Nephron progenitor cell (in vitro differentiated cells): ENCODE measurements at places on chromosomes 11 and 22.

DNA sequence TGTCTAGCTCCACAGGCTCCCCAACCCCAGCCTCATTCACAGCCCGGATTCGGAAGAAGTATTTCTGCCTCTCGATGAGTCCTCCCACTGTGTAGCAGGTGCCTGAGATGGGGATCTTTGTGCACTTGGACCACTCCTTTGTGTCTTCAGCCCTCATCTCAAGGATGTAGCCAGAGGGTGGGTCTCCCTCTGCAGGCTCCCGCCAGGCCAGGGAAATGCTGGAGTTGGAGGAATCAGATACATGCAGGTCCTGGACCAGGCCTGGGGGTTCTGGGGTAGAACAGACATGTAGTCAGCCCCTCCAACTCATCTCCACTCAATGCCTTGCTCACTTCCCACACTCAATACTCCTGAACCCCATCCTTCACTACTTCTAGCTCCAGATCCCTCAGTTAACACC is 10.8 kb downstream of the TMEM86A start:
- DNase-seq, result no peak

- no peak for DNase-seq
These were observed 1.9 kb upstream of the PTGDR2 start for GRCh38 chr11:60857378-60858232.

- DNase-seq, result no peak
These were observed 459.5 kb upstream of the CNTN5 start for GRCh38 chr11:98561252-98561651.

DNA sequence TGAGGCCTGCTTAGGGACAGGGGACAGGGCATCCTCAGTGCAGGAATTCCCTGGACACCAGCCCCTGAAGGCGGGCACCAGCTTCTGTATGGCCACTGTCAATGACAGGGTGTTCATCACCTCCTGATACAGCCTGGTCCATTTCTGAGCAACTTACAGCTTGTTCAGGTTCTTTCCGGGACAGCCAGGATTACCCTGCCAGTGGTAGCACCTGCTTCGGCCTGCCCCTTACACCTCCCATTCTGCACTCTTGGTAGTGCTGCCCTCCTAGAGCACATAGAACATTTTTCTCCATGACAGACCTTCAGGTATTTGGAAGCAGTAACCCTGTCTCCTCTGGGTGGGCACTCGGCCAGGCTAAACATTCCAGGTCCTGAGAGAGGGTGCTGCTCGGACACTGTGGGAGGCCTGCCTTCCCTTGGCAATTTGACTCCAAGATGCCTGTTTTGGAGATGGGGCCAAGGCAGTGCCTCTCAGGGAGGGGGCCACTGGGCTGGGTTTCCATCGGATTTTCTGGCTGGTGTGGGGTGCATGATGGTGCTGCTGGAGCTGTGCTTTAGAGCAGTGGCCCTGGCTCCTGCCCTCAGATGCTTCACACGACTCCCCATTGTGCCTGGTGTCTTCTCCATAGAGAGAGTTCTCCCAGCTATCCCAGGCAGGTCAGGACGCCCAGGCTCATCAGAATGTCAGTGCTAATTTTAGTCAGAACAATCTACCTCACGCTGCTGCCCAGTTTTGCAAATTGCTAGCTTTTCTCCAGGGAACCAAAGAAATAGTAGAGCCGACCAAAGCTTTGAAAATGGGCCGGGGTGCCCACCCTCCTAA is 1.2 kb downstream of the GAL3ST3 start:
- DNase-seq, result no peak

DNA sequence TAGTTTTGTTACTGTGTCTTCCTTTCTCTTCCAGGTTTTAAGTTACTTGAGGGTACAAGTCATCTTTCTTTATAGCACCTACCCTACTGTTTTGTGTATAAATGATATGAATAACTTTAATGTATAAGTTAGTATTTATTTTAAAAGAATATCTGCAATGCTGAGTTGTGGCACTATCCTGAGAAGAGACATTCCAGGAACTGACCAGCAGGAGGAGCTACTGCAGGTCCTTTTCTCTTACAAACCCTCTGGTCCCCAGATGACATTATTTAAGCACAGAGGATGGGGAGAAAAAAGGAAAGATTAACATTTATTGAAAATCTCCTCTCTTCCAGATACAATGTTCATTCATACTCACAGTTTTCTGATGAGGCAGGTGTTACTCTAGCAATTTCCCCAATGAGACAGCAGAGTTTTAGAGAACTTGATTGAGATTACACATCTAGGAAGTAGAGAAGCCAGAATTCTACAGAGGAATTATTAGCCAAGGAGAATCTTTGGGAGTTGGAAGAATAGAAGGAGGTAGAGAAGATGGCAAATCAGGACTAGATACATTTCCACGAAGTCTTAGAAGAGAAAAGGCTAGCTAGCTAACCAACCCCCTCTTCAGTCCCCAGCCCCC is 541.2 kb upstream of the API5 start:
- peak; percentile 32 for DNase-seq

DNA sequence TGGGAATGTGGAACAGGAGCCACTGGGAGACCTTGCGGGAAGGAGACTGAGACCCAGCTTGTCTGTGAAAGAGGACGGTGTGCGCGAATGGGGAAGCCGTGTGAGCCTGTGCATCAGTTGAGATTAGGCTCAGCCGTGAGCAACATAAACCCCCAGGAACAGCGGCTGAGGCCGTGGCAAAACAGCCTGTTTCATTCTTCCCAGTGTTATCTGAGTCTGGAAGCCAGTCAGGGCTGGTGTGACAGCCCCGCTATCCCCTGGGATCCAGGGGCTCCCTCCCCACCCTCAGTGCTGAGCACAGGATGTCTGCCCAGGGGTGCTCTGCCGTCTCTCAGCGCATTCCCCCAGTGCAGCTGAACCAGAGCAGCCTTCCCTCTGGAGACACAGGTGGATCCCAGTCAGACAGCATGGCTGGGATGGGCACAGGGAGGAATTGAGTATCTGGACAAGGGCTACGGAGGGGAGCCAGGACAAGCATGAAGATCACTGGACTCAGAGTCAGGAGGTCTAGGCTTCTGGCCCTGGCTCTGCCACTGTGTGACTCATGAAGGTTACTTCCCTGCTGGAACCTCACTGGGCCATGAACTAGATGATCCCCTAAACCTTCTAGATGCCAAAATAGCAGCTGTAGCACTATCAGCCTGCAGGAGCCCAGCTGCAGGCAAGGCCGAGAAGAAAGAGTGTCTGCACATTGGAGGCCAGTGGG is 8.6 kb downstream of the OAF start:
- DNase-seq, result no peak

- DNase-seq, result no peak
These were observed 20.2 kb upstream of the CHKA start for GRCh38 chr11:68141246-68142027.

DNA sequence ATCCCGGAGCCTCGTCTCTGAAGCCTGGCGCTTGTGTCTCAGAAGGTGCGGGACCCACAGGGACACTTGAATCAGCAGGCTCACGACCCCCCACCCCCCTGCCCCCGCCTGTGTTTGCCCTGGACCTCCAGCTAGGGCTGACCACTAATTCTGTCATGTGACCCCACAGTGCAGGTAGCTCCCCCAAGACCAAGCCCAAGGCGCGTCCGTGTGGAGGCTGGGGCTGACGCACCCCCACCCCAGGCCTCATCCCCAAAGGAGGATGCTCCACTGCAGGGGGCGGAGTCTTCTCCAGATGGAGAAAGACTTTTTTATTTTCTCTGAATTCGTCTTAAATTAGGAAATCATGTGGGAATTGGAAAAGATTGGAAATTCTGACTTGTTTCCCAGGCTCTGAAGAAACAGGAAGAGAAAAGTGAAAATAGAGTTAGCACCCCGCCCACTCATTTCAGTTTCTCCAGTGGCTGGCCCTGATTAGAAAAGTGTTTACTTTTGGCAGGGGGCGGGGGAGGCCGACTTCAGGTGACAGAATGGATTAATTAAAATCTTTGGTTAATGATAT is 1.0 kb upstream of the RELA start:
- peak; percentile 44 for DNase-seq

DNA sequence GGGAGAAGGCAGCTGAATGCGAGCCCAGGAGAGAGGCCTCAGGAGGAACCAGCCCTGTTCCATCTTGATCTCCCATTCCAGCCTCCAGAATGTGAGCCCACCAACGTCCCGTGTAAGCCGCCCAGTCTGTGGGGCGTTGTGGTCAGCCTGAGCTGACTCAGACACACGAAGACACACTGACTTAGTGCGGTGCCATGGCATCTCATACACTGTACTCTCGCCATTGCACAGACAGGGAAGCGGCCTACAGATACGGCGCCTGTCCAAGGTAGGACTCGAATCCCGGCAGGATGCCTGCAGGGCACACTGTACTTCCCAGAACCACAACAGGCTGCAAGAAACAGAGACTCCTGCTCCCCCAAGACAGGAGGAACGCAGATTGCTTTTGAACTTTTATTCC is 179.6 kb downstream of the CTTN start:
- no peak for DNase-seq

DNA sequence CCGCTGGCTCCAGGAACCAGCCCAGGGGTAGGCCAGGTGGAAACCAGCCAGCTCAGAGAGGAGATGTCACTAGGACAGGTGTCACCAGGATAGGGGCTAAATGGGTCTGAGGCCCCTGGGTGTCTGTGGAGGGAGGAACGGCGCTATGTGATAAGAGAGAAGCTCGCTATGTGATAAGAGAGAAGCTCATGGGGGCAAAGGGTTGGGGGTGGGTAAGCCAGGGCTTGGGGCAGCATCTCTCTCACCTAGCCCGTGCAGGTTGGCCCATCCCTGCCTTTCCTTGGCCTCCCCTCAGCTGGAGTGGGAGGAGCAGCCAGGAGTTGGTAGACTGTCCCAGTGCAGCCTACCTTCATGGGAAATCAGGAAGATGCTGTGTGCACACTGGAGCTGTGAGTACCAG is 26.5 kb upstream of the SUSD2 start:
- no peak for DNase-seq

- DNase-seq, result no peak
These were observed 17.0 kb downstream of the KCNE3 start for GRCh38 chr11:74450318-74450717.

DNA sequence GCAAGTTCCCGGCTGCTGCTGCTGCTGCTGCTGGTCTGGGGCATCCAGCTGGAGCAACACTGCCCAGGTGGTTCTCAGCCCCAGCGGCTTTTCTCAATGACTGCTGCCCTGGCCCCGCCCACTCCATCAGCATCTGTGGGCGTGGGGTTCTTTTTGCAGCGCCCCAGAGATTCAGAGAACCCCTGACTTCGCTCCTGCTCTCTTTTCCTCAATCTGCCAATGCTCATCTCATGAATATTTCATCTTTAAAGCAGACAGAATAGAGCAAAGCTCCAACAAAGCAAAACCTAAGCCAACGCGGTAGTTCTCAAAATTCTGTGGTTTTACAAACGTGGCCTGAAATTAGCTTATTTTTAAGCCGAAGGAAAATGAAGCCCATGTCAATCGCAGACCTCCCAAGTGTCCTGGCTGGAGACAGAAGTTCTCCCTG is 363.6 kb downstream of the CTTN start:
- DNase-seq, result no peak

DNA sequence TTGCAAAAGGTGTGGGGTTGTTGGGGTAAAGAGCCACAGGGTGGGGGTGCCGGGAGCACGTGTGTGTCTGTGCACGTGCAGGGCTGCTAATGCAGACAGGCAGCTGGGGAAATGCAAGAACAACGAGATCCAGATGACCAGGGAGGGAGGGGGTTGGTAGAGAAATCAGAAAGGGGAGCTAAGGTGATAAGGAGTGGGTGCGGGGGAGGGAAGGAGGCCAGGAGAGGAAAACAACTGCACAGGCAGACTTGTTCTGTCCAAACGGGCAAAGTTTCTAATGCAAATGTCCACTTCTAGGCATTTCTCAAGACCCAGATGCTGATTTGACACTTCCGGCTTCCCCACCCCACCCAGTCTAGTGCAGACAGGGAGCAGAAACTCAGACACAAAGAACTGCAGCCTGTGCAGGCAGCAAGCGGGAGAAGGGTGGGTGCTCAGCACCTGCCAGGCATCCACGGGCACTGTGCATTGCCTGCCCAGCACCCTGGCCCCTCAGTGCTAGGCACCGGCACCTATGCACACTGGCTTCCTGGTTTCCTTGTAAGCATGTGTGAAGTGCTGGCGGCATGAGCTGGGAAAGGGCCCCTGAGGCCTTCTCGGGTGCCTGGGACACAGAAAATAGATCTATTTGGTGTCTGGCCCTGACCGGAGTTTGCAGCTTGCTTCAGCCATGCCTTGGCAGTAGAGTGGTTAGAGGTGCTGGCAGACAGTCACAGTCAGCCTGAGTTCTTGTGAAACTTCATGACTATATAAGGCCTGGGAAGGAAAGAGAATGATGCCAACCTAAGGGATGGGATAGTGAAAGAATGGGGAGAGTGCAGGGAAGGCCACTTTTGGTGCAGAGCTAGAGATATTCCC is 220.1 kb upstream of the SORL1-AS1 start:
- DNase-seq, result no peak

- no peak for DNase-seq
These were observed 269.6 kb downstream of the MN1 start for GRCh38 chr22:27531782-27532530.

- no peak for DNase-seq
These were observed 28.5 kb downstream of the RSPH14 start for GRCh38 chr22:23113067-23113846.

DNA sequence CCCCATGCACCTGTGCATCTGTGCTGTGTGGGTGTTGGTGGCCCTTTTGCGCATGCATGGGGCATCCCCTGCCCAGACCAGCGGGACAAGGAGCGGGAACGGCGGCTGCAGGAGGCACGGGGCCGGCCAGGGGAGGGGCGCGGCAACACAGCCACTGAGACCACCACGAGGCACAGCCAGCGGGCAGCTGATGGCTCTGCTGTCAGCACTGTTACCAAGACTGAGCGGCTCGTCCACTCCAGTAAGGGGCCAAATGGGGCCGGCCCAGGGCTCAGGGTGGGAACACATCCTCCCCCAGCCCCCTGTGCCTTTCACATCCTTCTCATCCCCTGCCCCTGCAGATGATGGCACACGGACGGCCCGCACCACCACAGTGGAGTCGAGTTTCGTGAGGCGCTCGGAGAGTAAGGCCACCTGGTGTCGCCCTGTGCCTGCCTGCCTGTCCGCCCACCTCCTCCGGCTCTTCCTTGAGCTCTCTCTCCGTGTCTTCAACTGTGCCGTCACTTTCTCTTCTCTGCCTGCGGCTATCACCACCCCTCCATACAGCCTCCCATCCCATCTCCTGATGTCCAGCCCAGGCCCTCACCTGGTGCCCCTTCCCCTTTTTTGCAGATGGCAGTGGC is 10.6 kb downstream of the SELENOM start:
- no peak for DNase-seq

- DNase-seq, result no peak
These were observed 21.5 kb downstream of the SHISAL1 start for GRCh38 chr22:44291265-44291664.

GRCh38 chr11:101441747-101442146 is 142.1 kb downstream of the TRPC6 start:
- DNase-seq, result no peak

DNA sequence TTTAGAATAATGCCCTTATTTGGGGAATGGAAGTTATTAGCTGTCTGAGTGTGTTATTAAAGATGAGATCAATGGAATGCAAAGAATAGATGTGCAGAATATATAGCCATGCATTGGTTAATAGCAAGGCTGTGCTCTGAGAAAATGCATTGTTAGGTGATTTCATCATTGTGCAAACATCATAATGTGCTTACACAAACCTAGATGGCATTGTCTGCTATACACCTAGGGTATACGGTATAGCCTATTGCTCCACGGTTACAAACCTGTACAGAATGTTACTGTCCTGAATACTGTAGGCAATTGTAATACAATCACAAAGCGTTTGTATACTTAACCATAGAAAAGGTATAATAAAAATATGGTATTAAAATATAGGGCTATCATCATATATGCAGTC is 25.5 kb downstream of the SLC5A12 start:
- no peak for DNase-seq

- no peak for DNase-seq
These were observed 16.6 kb downstream of the TRIM29 start for GRCh38 chr11:120121336-120121735.

GRCh38 chr11:119218141-119218878 is 12.2 kb downstream of the CBL start:
- DNase-seq, result no peak
